ENCODE measurements at places on chromosomes 12 and 14.

- no peak for DNase-seq
Measured at GRCh38 chr12:45284096-45284901, 68.4 kb downstream of the ANO6 start.

- no peak for DNase-seq
Measured at GRCh38 chr12:50988871-50989270, 36.5 kb downstream of the HIGD1C start.

DNA sequence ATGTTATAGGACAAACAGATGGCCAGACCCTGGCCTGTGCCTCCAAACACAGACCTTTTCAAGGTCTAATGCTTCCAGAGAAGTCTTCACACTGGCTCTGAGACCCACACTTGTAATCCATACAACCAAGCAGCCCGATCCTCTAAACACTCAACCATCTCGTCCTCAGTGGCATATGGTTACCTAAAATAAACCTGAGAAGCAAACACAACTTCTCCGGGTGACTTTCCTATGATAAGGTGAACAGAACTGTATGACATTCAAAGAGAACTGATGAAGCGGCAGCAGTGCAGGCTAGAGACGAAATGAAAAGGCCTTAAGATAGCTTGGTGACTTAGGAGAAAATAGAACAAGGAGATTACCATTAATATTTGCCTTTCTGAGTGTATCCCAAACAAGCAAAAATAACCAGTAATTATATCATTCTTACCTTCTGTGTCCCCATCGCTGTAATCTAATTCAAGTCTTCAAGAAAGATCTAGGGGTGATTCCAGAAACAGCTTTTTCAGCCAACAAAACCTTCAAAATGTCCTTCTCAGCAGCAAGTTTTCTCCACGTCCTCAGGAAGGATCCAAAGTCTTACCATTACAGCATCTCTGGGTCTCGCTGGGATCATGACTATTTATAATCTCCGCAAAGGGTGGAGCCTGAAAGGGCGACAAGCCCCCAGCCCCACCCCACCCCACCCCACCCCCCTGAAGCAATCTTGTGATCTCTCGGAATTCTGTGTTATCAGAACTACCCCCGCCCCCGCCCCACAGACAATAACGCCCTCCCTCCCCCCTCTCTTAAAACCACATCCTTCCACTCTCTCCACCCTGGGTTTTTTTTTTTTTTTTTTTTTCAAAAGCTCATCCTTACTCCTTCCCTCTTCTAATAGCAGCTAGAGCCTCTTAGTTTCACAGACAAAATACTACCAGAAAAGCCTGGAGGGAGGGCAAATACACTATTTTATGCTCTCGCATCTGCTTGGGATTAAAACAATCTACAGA is at the start of gene SLC2A3:
TSS of gene SLC2A3 (minus strand) at position 598 of the 992 bp plus-strand sequence. CDS start at position 445, 153 bp downstream.
- DNase-seq: peak; percentile 64

DNA sequence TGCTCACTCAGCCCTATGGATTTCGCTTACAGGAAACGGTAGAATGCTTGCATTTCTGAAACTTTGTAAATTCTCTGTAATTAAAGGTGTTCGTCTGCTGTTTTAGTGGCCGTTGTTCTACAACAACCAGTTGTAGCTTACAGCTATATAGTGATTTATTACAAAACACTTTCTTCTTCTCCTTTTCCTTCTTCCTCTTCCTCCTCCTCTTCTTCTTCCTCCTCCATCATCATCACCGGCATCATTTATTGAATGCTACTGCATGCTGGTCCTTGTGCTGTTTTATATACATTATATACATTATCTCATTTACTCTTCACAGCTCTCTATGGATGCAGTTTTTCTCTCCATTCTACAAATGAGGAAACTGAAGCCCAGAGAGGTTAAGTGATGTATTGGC is 6.4 kb downstream of the ETV6 start:
- DNase-seq: no peak

GRCh38 chr14:103443111-103443510 is 57.9 kb downstream of the MARK3 start:
- no peak for DNase-seq

DNA sequence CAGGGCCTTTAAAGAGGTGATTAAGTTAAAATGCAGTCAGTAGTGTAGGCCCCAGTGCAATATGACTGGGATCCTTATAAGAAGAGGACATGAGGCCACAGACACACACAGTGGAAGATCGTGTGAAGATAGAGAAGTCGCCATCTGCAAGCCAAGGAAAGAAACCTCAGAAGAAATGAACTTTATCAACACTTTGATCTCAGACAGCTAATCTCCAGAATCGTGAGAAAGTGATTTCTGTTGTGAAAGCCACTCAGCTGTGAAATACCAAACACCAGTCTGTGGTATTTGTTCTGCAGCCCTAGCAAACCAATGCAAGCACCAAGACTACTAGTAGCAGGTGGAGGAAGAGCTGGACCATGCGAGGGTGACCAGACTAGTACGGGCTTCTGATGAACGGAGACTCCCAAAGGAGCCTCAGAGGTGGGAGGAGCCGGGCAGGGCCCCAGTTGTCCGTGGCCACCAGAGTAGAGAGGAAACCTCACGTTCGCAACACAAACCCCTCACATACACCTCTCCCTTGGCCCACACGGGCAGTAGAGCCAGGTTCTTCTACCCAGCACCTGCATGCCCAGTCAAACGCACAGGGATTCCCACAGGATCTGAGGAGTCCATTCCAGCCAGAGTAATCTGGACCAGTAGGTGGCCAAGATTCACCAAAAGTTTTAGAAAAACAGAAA is 243.0 kb downstream of the TTC8 start:
- DNase-seq: no peak

- DNase-seq: no peak
Measured at GRCh38 chr14:64942531-64943111, at the start of gene GPX2. Gene GPX2 (minus strand): TSS chr14:64942745. CDS start chr14:64942726, 19 bp downstream.

- no peak for DNase-seq
Measured at GRCh38 chr14:91742621-91743304, 10.9 kb upstream of the CATSPERB start.

DNA sequence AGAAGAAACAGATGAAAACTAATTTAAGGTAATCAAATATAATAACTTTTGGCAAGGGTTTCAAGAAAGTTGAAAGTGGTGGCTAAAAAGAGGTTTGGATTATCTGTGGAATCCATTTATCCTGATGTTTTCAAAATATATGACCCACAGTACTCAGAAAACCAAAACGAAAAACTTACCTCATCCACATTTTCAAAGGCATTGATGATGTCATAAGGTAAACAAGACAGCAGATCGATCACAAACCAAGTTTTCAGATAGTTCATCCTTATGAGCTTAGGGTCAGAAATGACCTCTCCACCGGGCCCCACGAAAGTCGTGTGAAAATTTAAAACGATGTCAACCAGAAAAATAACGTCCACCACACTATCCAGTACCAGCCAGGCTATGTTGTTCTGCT is 64.6 kb downstream of the KCNH5 start:
- no peak for DNase-seq

DNA sequence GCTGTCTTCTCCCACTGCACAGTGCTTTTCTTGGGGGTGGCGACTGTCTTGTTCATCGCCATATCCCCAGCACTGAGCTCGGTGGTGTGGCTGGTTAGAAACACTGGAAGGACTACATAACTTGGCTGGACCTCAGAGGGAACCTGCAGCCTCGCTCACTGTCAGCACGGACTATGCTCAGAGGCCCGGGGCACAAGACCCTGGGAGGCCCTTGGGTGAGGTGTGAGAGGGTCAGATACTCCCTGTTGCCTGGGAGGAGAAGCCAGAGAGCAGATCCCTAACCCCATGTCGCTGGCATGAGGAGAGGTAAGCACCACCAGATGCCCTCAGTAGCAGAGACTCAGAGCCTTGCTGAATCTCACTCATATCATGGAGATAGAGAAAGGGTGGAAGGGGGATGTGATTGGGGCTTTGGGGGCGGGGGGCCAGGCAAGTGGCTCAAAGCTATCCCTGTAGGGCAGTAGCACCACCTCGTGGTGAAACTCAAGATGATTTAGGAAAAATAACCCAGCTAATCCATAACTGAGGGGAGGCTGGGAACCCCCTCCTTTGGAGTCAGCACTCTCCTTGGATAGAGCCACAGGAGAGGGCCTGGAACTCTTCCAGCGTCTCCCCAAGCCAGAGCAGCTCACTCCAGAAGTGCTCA is 18.7 kb upstream of the HDAC7 start:
- DNase-seq: no peak

- DNase-seq: no peak
Measured at GRCh38 chr12:62190689-62191490, 69.3 kb upstream of the USP15 start.

DNA sequence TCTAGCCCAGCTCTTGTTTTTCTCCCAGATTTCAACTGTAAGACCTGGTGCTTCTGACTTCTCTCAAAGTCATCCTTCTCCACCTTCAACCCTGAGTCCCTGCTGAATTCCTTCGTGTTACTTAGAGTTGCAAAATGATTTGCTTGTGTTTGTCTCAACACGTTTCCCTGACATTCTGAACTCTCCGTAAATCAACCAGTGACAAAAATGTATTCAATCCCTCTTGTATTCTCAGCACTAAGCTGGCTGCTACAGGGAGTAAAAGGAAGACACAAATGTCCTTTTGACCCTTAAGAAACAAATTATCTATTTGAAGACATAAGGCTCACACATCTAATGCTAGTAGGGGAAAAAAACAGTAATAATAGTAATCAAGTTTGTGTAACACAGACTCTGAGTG is 514.0 kb upstream of the TMPO start:
- no peak for DNase-seq

DNA sequence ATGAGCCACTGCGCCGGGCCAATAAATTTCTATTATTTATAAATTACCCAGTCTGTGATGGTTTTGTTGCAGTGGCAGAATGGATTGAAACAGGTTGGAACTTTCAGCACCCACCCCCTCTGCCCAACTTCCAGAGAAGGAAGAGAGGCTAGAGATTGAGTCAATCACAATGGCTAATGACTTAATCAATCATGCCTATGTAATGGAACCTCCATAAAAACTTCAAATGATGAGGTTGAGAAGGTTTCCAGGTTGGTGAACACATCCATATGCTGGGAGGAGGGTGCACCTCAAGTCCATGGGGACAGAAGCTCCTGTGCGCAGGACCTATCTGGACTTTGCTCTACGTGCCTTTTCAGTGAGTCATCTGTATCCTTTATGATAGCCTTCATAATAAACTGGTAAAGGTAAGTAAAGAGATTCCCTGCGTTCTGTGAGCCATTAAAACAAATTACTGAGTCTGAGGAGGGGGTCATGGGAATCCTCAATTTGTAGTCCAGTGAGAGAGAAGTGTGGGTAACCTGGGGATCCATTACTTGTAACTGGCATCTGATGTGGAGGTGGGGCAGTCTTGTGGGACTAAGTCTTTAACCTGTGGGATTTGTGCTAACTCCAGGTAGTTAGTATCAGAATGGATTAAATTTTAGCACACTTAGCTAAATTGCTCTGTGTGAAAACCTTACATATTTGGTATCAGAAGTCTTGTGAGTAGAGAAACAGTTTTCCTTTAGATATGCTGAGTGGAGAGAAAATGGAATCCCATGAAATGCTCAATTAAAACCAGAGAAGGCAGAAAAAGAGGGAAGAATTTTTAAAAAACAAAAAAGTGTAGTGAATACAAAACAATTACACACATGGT is 11.7 kb upstream of the NGDN start:
- no peak for DNase-seq

- no peak for DNase-seq
Measured at GRCh38 chr12:25817166-25817565, 141.3 kb upstream of the RASSF8 start.

- DNase-seq: no peak
Measured at GRCh38 chr12:100156731-100157426, 14.2 kb upstream of the BLTP3B start.

DNA sequence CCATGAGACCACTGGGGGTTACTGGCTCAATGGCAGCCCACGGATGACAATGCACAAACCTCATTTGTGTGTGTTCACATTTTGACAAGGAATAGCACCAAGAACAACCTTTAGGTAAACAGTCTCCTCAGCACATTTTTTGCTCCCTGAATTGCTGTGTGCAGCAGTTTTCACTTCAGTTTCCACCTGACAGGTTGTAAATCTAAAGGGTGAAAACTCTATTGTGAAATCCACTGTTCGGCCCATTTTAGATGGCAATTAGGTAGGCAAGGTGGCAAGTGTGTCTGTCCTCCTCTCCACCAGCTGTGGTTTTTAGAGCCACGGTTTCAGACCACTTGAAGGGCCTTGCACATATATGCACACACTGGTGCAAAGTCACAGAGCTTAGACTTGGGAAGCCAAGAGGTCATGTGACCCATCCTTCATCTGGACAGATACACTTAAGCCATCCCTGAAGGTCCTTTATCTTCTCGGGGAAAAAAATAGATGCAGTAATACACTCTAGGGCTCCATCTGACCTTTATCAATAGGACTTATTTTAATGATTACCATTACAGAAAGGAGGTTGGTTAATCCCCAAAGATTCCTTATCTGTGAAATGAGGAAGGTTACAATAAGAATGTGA is 23.2 kb downstream of the HAL start:
- DNase-seq: no peak

DNA sequence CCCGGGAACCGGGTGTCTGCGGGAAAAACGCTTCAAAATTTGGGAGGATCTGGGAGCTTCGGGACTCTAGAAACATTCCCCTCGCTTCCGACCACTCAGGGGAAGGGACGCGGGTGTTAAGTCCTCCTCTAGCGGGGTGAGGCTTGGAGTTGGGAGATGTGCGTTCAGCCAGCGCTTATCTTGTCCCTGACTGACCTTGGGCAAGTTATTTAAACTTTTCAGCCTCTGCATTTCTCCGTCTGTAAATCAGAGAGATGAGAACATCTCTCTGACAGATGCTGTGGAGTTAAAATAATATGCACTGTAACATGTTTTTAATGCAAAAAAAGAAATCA is 76.9 kb upstream of the ANO4 start:
- DNase-seq: no peak

DNA sequence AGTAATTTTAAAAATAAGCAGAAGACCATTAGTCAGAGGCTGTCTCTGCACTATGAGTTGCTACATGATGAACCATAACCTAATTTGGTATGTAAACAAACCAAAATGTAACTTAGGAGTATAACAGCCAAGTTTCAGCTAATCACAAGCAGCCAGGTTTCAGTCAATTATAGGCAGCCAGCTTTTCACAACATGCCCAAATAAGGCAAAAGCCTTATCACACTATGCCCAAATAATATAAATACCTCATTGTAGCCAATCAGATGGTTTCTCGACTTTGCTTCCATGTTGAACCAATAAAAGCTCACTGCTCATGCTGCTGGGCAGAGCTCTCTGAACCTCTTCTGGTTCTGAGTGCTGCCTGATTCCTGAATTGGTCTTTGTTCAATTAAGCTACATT is 38.6 kb downstream of the GARIN6 start:
- DNase-seq: no peak

- no peak for DNase-seq
Measured at GRCh38 chr14:51041108-51041531, 53.8 kb downstream of the TRIM9 start.

GRCh38 chr14:55607386-55607785 is 27.4 kb downstream of the KTN1 start:
- no peak for DNase-seq

DNA sequence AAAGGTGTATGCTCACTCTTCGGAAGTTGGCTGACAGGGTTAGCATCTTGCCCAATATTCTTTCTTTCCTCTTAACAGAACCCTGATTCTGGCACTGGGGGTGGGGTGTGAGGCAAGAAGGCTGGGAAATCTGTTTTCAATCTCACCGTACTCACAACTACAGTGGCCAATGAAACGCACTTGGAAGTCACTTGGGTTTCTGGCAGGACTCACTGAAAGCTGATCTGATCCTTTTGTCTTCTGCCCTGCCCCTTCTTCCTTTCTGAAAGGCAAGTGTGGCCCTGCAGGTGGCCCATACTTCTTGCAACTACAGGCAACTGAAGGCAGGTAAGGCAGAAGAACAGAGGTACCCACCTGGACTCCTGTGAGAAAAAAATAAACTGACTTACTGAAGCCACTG is 106.9 kb downstream of the STXBP6 start:
- no peak for DNase-seq

- no peak for DNase-seq
Measured at GRCh38 chr12:116138781-116139180, 138.7 kb downstream of the MED13L start.
